ENCODE measurements at places on chromosomes 2 and 18. TPM values are rescaled to one million over a fixed set of nuclear protein-coding genes. Genes with fewer than 3 reads are reported as not detected.

The POTEI gene
- total RNA-seq, result not detected

The FAM161A gene
- 1.1 TPM for total RNA-seq

The FBXO41 gene
- total RNA-seq, result 7.5 TPM

The DSEL gene
- total RNA-seq, result 28.7 TPM

The NCKAP1 gene
- 112 TPM for total RNA-seq

The RAB17 gene
- under 0.01 TPM for total RNA-seq

The ARHGEF33 gene
- 1.5 TPM for total RNA-seq

The IL36G gene
- total RNA-seq, result not detected

The TRIM54 gene
- total RNA-seq, result not detected
